NCI-H1417 treated with DMSO at 0.1 percent for 48 hours (cell line): ENCODE measurements at places on chromosomes 2 and 18.

DNA sequence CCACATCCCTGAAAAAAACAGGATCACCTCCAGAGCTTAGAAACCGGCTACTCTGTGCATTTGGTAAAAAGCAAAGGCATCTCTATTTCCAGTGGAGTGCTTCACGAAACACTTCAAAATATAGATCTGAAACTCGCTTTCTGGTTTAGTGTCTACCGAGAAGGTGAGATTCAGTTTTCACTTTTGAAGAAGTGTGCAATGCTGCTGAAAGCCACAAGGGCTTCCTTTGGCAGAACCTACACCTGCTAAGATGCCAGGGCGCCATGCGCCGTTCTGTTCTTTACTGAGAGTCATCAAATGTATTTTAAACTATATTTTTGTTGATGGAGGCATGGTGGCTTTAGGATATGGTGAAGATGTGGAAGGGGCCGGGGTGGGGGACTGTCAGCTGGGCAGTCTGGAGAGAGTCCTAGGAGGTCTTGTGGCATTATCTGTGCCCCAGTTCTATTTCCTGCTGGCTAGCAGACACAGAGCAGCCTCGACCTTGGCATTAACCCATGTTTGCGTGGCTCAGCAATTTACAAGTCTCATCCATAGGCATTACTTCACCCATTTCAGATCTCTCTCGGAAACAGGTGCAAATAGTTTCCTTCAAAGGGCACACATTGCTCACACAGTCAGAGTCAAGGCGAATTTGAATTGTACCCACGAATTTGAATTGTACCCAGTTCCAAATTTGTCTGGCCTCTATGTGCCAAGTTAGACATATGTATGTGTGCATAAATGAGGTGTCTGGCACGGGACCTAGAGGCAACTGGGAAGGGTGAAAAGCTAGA, 46.7 kb upstream of the KCNF1 start:
- no peak for DNase-seq

GRCh38 chr2:239984421-239985194, 40.5 kb downstream of the NDUFA10 start:
- DNase-seq: no peak

- no peak for DNase-seq
Measured at GRCh38 chr2:28369358-28369757, 23.3 kb upstream of the FOSL2 start.

DNA sequence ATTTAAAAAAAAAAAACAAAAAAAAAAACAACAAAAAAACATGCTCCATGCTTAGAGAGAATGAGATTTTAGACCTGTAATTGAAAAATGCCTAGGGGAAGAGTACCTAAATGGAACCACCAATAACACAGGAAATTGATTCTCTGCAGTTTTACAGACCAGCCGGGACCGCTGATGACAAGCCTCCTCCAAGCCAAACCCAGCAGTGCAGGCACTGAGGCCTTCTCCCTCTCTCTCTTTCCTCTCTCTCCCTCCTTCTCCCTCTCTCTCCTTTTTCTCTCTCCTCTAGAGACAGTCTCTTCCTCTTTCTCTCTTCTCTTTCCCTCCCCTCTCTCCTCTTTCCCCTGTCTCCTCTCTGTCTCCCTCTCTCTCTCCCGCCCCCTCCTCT, 228.8 kb upstream of the COPS8 start:
- no peak for DNase-seq

DNA sequence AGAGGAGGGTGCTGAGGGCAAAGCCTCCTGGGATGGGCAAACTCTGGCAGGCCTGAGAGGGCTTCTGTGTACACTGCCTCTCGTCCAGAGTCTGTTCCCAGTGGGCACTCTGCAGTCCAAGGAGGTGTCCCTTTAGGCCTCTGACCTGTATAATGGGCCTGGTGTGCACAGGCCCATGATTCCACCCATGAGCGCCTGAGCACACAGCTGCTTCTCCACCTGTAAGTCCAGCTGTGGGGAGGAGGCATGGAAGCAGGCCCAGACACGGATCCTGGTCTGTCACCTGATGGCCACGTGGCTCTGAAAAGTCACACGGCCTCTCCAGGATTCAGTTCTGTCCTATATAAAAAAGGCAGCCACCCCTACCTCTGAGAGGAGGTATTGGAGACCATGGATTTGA, 57.0 kb downstream of the PARD6G start:
- no peak for DNase-seq

GRCh38 chr2:162887087-162887486, 48.5 kb upstream of the KCNH7 start:
- no peak for DNase-seq

DNA sequence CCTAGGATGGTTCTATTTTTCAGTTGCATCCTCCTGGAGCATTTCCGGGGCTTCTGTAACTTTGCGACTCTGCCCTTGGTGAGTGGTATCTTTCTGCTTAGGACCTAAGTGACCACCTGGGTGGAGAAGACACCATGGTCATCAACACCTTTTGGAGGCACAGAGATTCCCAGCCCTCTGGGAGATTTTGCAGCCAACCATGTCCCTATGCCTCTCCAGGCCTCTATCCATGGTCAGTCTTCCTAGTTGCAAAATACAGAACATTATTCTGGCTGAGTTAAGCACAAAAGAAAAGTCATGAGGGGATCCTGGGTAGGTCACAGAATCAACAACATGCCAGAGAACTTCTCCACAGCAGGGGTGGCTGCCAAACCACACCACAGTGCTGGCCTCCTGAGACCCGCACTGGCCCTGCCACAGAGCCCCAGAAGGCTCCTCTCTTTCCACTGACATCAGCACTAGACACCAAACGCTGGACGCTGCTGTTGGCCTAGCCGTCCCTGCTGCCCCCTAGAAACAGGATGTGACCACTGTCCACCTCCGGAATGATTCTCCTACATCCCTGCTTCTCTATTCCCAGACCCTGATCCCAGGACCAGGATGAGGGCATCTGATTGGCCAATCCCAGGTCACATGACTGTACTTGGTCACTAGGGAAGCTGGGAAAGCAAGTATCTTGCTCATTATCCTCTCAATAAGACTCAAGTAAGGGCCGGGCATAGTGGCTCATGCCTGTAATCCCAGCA, 47.7 kb downstream of the SMAD7 start:
- no peak for DNase-seq

DNA sequence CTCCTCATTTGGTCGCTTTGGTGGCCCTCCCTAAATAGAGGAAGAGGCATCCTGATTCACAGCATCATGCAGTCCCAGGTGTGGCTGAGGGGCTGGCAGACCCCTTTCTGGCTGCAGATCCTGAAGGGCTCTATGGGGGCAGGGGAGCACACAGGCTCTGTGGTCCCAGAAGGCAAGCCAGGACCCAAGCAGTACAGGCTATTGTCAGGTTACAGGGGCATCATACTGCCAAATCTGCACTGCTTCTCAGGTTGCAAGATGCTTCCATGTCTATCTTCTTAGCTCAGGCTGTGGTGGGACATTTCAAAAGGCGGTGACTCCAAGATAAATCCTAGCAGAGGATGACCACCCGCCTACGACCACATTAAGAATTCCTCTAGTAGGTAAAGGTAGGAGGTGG, 54.3 kb downstream of the TTC32 start:
- no peak for DNase-seq

DNA sequence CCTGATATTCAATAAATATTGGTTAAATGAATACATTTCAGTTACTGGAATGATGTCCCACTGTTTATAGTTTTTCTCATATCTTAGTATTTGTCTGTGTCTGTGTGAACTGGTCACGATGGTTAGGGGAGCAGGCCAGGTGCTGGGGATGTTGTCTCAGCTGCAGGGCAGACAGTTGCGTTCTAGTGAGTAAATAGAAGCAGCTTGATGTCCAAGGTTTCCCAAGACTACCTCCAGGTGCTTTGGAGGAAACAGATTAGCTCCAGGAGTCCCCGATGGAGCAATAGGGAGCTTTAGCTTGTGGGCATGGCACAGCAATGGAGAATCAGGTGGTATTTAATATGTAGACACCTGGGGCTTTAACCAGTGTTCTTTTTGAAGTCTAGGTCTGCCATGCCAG, 75.5 kb downstream of the GULP1 start:
- DNase-seq: peak; percentile 18

- DNase-seq: no peak
Measured at GRCh38 chr2:239240414-239240881, 160.4 kb downstream of the HDAC4 start.

DNA sequence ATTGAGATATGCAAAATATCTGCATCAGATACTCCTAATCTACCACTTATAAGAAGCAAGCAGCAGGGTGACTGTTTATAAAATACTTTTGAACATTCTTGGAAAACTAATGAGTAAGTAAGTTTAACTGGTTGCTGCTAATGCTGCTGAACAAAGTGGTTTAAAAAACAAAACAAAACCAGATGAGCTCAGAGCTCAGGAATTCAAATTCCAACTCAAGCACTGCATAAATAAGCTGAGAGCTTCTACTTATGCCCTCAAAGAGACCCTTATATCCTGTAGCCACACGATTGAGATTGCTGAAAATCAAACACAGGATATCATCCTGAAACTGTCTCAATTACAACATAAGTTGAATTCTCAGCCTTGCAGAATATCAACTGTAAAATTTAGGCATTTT, 62.3 kb upstream of the NYAP2 start:
- DNase-seq: no peak

- no peak for DNase-seq
Measured at GRCh38 chr2:207231106-207231865, 65.5 kb upstream of the KLF7 start.

GRCh38 chr2:111940333-111941196, 42.2 kb downstream of the MERTK start:
- DNase-seq: no peak

GRCh38 chr18:59268721-59269562, 4.3 kb downstream of the RAX start:
- DNase-seq: no peak

DNA sequence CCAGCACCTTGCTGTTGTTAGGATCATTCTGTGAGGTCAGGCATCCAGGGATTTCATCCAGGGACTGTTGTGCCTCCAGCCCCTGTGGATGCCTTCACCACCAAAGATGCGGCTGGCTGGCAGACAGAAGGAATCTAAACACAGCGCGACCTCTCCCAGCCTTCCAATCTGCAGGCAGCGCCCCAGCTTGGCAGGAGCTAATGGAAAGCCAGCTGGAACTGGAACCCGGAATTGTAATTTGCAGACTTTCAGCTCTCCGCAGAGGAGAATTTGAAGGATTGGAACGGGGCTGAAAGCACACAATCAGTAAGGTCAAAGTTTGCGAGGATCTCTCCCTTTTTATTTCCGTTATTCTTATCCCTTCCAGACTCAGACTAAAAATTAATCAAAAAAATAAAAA, 127.8 kb downstream of the TRIB2 start:
- no peak for DNase-seq

DNA sequence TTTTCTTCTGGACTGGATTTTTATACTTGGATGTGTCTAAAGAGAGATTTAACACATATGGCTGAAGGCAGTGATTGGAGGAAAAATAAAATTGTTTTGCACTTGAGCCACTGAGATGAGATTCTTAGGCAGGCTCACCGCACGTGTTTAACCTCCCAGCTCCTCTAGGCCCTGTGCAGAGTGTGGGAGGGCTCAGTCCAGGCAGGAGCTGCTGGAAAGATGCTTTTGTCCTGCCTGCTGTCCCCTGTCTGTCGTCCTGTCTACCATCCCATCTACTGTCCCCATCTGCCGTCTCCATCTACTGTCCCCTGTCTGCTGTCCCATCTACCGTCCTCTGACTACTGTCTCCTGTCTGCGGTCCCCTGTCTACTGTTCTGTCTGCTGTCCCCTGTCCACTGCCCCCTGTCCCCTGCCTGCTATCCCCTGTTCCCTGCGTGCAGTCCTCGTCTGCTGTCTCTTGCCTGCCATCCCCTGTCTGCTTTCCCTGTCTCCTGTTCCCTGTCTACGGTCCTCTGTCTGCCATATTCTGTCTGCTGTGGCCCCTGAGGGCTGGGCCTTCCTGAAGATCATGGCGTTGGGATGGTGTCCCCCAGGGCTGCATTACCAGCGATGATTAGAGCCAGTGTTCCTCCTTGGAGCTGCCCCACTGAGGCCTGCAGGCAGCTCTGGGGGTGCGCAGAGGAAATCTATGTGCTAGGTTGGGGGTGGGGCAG, 43.7 kb upstream of the HS6ST1 start:
- no peak for DNase-seq

DNA sequence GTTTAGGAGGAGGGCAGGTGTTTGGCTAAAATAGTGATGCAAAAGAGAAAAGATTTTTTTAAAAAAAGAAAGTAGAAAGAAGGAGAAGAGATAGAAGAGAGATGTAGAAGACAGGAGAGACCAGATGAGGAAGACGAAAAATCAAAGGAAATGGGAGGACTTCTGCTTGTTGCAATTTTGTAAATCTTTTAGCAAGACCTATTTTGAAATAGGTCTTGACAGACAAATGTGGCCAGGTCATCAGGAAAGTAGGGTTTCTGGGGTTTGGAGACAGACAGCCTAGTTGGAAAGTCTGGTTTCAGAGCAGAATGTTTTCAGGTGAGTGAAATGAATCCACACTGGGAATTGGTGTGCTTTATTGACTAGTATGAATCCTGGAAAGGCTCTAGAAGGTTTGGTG, 104.5 kb upstream of the CAVIN2 start:
- no peak for DNase-seq

GRCh38 chr2:118974103-118974993, 32.4 kb downstream of the MARCO start:
- no peak for DNase-seq

GRCh38 chr18:57666818-57667497, 45.3 kb upstream of the NARS1 start:
- DNase-seq: no peak

DNA sequence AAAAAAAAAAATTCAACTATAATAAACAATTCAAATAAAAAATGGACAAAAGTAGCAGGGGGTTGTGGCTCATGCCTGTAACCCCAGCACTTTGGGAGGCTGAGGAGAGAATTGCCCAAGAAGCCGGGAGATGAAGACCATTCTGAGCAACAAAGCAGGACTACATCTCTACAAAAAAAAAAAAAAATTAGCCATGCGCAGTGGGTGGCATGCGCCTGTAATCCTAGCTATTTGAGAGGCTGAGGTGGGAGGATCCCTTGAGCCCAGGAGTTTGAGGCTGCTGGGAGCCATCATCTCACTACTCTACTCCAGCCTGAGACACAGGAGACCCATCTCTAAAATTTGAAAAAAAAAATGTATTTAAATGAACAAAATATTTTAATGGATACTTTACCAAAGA, 4.4 kb upstream of the CACNB4 start:
- no peak for DNase-seq

DNA sequence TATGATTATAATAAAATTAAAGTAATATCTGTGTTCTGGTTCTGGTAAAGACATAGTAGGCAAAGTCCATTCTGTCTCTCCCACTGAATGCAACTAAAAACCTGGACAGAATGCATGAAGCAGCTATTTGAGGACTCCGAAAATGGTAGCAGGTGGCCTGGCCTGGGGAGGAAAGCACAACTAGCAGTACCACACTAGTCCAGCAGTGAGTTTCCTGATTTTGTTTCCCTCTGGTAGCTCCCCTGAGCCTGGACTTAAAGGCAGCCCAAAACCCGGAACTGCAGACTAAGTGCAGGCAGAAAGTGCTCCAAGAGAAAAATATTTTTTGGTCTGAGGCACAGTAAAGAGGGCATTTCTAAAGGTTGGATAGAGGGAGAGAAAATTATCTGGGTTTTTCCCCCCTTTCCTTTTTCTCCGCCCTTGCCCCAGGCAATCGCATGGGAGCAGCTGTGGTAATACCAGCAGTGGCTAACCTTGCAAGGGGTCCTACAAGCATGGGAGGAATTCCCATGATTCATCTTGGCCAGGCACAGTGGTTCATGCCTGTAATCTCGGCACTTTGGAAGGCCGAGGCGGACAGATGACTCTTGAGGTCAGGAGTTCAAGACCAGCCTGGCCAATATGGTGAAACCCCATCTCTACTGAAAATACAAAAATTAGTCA, 32.3 kb downstream of the ASXL2 start:
- DNase-seq: no peak

GRCh38 chr2:128185576-128185975, 94.6 kb downstream of the UGGT1 start:
- DNase-seq: no peak
